Activated CD8-positive, alpha-beta memory T cell treated with anti-CD3 and anti-CD28 coated beads, Interleukin-2, amount 50 U/mL, for 4 hours (primary cell): ENCODE measurements at places on chromosomes 2 and 18.

GRCh38 chr18:48492880-48493279, 46.0 kb upstream of the CTIF start:
- DNase-seq = no peak

GRCh38 chr2:11898576-11898975, 152.1 kb downstream of the LPIN1 start:
- DNase-seq = no peak

GRCh38 chr2:233165895-233166661, 85.4 kb upstream of the ATG16L1 start:
- DNase-seq = no peak

GRCh38 chr18:49709347-49709690, 104.0 kb downstream of the ACAA2 start:
- no peak for DNase-seq

- no peak for DNase-seq
These were observed 89.0 kb upstream of the SERTAD2 start for GRCh38 chr2:64742678-64743077.

GRCh38 chr18:78160961-78161656, 818.5 kb upstream of the SALL3 start:
- DNase-seq = no peak

- no peak for DNase-seq
These were observed 73.5 kb downstream of the GLI2 start for GRCh38 chr2:120809151-120809550.

DNA sequence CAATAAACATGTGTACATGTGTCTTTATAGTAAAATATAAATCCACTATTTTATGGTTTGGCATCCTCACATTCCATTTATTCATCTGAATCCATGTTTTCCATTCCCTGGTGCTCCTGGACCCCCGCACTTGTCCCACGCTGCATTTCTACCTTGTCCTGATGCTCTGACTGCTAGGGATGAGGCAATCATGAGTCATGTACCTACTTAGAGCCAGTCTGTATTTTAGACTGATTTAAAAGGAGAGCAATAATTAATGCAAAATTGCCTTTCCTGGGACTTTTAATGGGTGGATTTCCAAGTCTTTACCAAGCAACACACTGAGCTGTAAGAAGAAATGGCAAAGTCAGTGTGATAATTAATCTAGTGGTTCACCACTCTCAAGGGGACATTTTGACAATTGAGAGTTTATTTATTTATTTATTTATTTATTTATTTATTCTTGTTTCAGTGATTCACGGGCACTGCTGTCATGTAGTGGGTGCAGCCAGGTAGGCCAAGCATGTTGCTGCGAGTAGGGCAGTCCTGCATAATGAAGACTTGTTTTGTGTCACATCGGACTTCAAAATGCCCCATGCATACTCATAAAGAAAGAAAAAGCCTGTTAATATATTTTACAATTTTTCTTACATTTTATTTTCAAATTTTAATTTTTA, 419.3 kb upstream of the VWC2L start:
- DNase-seq = no peak

GRCh38 chr2:46861916-46862315, 53.7 kb downstream of the MCFD2 start:
- no peak for DNase-seq
